Stimulated activated CD4-positive, alpha-beta T cell treated with anti-CD3 and anti-CD28 coated beads, Interleukin-15, amount 100 ng/mL, for 24 hours (primary cell): ENCODE measurements at places on chromosomes 2 and 18.

DNA sequence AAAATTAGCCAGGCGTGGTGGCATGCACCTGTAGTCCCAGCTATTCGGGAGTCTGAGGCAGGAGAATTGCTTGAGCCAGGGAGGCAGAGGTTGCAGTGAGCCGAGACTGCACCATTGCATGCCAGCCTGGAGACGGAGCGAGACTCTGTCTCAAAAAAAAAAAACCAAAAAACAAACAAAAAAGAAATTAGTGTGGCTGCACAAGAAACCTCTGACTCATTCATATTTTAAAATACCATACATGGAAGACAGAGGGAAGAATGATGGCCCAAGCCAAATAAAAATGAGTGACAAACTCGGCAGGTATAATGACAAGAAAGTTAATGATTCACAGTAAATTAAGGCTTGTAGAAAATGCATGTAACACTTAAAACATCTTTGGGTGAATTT, 875.8 kb downstream of the EPHA4 start:
- DNase-seq, result no peak

- DNase-seq, result no peak
These were observed 937.8 kb upstream of the LRATD1 start for GRCh38 chr2:13694673-13695072.

DNA sequence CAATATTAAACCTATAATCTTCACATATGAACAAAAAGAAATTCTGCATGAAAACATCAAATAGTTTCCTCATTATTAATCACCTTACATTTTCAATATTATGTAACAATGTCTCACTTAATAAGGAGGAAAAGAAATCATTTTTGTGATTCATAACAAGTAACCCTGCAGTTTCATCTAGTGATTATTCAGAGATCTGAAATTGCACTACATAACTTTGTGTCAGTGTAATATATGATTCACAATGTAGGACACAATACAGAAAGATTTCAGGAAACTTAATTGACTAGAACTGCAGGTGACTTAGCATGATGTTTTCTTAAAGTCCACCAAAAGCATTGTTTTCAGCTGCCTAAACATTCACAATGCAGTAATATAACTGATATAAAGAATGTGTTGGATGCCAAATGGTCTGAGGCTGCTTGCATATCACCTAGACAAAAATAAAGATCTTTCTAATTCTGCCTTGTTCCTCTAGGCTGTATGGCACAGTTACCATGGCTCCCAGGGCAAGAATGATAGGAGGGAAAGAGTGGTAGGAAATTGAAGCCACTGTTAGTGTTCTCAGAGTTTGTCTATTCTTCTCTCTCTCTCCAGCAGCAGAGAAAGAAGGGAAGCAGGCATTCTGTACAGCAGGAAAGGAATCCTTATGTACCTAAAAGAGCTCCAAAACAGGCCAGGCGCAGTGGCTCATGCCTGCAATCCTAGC, 366.6 kb downstream of the FSIP2 start:
- DNase-seq, result no peak

DNA sequence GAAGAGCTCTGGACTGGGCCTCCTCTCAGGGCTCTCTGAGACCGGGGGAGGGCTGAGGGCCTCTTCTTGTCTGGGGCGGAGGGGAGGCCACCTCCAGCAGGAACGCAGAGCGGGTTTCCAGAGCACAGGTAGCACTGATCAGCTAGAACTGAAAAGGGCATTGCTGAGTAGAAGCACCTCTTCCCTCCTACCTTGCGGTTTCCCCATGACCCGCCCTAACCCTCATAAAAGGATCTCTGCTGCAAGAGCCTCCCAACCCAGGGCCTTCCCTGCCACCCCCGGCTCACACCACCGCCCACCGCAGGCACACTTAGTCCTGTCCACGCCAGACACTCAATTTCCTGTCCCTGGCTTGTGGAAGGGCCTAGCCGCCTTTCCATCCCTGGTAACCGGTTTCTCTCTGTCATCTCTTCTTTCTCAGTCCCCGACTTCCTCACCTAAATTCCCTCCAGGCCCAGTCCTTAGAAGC, 966 bp downstream of the ADCY3 start:
- DNase-seq, result peak; percentile 80

DNA sequence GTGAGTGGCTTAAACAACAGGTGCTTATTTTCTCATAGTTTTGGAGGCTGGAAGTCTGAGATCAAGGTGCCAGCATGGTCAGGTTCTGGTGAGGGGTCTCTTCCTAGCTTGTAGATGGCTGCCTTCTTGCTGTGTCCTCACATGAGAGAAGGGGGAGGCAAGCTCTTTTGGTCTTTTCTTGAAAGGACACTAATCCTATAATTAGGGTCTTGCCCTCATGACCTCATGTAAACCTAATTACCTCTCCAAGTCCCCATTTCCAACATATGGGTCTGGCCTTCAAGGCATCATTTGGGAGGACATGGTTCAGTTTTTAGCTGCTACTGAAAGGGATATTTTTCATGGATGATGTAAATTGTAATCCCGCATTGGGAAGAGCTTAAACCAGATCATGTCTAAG, 18.0 kb downstream of the RBM44 start:
- no peak for DNase-seq

DNA sequence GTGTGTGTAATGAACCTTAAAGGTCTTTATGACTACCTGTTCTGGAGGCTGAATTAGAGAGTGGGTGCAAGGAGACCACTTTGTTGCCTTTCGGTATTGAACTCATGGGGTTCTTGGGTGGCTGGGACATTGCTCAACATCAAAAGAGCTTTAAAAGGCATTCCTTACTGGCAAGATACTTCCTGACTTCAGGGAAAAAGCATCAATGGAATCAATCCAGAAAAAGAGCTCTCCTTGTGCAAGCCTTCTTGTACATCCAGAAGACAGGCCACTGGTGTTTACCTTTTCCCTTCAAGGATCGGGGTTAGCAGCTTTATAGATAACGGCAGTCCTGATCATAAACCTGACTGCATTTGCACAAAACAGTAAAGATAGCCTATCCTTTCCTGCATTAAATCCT, 9.5 kb downstream of the PNO1 start:
- DNase-seq, result no peak

DNA sequence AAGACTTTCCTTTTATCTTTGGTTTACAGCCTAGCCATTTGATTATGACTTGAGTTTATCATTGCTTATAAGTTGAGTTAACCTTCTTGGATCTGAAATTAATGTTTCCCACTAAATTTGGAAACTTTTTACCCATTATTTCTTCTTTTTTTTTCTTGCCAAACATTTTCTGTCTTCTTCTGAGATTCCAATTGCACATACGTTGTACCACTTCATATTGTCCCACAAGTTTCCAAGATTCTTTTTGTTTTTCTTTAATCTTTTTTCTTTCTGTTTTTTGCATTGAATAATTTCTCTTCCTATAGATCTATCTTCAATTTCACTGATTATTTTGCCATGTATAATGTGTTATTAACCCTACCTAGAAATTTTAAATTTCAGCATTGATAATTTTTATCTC, 18.6 kb downstream of the LONRF2 start:
- no peak for DNase-seq

- DNase-seq, result no peak
These were observed 121.6 kb downstream of the TXNL1 start for GRCh38 chr18:56516789-56517188.

GRCh38 chr2:222404151-222404905, 20.0 kb upstream of the SGPP2 start:
- no peak for DNase-seq

- no peak for DNase-seq
These were observed 308.4 kb downstream of the NDUFA10 start for GRCh38 chr2:239716536-239717318.

DNA sequence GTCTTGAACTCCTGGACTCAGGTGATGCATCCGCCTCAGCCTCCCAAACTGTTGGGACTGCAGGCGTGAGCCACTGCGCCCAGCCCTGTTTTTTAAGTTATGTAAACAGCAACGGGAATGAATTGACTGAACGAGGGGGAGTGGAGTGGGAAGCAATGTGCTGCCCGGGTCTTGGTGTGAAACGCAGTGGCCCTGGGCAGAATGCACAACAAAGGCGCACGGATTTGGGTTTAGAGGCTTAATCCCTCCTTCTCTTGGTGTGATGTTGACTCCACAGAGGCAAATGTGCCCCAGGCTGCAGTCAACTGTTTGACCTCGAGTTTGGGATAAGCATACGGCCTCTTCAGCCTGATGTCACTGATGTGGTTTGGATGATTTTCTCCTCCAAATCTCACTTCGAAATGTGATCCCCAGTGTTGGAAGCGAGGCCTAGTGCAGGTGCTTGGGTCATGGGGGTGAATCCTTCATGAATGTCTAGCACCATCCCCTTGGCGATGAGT, 97.4 kb downstream of the AGAP1 start:
- no peak for DNase-seq

DNA sequence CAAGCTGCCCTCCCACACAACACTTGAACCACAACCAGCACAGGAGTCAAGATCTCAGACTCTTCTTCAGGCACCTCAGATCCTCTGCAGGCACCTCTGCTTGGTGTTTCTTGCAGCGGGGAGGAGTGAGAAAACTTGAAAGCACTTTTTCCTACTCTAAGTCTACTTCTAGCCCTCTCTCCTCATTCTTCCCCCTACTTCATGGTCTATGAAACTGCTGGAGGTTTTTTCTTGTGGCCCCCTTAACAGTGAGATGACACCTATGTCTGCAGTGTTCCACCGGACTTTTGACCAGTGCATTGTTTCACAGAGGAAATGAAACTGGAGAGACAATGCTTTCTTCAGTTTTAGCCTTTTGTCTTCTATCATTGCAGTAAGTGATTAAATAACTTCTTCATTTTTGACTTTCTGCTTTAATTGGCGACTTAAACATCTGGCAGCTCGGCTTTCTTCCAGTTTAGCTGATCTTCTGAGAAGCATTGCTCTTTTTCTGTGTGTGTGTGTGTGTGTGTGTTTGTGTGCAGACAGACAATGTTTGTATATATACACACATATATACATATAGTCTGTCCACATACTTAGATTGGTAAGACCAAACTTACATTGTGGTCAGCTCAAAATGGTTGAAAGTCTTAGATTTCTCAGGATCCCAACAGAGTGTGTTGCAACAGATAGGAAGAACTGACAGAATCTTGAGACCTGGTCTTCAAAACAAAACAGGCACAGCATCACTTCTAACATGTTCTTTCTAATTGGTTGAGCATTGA, 1474.0 kb upstream of the TMEFF2 start:
- DNase-seq, result no peak

GRCh38 chr2:31428001-31428418, 13.5 kb upstream of the XDH start:
- DNase-seq, result no peak

GRCh38 chr2:241052677-241053360, 49.3 kb downstream of the MTERF4 start:
- no peak for DNase-seq

DNA sequence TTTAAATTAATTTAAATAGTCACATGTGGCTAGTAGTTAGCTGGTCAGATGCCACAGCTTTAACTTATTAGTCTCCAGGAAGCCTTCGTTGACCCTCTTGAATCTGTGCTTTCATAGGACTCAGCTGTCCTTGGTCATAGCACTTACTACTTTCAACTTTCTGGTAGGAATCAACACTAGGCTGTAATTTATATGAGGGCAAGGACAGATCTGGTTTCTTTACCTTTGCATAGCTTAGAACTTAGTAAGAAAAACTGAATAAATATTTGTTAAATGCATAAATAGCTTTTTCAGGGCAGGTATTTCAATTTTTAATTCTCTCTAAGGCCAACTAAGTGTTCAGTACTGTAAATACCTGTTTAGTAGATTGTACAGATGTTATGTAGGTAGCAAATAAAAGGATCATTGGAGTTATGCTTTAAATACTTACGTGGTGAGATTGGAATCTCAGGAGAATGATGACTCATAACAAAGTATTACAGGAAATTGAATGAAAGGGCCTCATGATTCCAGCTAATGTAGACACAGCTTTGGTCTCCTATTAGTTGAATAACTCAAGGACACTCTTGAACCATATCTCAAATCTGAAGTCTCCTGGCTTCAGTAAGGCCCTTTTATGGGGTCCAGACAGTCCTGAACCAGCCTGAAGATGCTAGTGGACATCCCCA, 2.6 kb downstream of the CLIP4 start:
- no peak for DNase-seq

- no peak for DNase-seq
These were observed 110.2 kb downstream of the BMPR2 start for GRCh38 chr2:202486351-202486750.

- no peak for DNase-seq
These were observed at the start of gene DTNA for GRCh38 chr18:34709750-34710441. DTNA (plus strand) TSS chr18:34710298; CDS start chr18:34755977, 45,679 bp downstream.

- DNase-seq, result no peak
These were observed 294.9 kb upstream of the CYRIA start for GRCh38 chr2:16960579-16960978.

DNA sequence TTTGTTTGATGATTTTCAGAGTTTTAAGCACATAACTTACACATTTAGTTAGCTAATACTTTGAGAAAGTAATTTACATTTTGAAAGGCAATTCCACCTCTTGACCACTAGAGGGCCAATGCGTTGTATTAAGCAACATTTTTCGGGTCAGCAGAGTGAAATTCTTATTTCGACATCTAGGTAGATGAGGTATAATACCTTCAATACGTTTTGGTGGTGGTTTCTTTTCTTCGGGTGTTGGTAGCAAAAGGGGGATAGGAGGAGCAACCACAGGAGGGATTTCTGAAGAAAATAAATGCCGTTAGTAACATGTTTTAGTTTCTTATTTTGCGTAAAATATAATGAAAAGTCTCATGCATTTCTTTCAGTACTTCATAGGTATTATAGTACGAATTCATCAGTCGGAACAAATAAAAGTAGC, 106.3 kb downstream of the TTN start:
- DNase-seq, result no peak

GRCh38 chr2:231531883-231532755, 1.9 kb upstream of the NMUR1 start:
- DNase-seq, result no peak

GRCh38 chr2:130916438-130916705, 79.7 kb downstream of the ARHGEF4 start:
- DNase-seq, result no peak

- peak; percentile 74 for DNase-seq
These were observed 21.6 kb downstream of the PMAIP1 start for GRCh38 chr18:59921384-59921891.

DNA sequence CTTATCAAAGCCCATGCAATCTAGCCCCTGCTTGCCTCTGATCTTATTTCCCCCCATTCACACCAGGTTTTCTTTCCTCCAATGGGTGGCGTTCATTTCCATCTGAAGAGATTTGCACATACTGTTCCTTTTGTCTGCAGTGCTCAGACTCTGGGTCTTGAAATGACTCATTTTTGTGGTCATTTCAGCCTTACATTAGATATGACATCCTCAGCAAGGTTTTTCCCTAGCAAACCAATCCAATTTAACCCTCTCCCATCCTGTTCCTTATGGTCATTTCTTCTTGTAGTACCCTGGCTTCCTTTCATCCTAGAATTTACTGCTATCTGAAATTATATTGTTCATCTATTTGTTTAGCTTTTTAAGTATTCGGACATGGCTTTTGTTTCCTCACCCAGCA, 42.5 kb upstream of the SCN1A start:
- no peak for DNase-seq

- no peak for DNase-seq
These were observed 263.2 kb downstream of the LTBP1 start for GRCh38 chr2:33209976-33210375.

GRCh38 chr18:76505614-76506013, 10.6 kb upstream of the ZNF516 start:
- no peak for DNase-seq
